Epithelial cell of proximal tubule (primary cell): ENCODE measurements at places on chromosomes 12 and 14. TPM values are rescaled to one million over a fixed set of nuclear protein-coding genes. Genes with fewer than 3 reads are reported as not detected.

The C12orf50 gene
- total RNA-seq = not detected in 2 replicates

The SMCO2 gene
- total RNA-seq = not detected in 2 replicates

The EXOC3L4 gene
- 0.17 TPM in 1 of 2 replicates, not detected in the other for total RNA-seq

The PTCSC3 gene
- not detected in 2 replicates for total RNA-seq

The HOXC10 gene
- total RNA-seq = 9.5 and 15.7 TPM in 2 replicates

The CAPZA3 gene
- not detected in 2 replicates for total RNA-seq
